ENCODE measurements at places on chromosomes 13 and 19.
A peak's percentile ranks its signal among the peaks of the same experiment; 100 is the strongest.

DNA sequence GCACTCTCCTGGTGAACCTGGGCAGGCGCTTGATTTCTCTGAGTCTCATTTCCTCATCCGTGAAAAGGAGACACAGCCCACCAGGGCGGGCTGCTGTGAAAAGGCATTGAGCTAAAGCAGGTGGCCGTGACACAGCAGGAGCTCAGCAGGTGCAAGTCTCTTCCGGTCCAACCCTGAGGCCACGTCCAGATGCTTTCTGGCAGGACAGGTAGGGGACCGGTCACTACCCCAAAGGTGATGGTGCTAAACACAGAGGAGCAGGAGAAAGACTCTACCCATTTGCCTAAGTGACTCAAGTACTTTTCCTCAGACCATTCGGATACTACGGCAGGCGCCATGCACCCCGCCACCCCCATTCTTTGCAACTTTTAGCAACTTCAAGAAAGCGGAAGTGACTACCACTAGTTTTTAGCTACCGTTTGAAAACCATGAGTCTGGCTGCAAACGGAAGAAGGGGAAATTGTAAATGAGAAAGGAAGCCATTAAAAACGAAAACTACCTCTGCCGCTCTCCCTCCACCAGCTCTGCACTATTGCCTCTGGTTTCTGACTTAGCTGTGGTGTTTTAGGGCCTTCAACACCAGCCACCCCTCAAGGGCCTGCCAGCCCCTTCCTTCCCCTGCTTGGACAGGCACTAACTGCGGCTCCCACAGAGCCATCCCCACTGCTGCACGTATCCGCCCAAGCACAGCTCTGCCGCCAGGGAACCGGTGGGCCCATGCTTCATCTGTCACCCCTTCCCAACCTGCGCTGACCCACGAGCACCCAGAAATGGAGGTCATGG, 4.8 kb downstream of the PPP6R1 start:
- no peak for DNase-seq

GRCh38 chr13:76600081-76600480, 286.1 kb downstream of the KCTD12 start:
- DNase-seq: no peak

- DNase-seq: no peak
Observed at GRCh38 chr19:42424345-42424707, 2.9 kb downstream of the LIPE start.

- no peak for DNase-seq
Observed at GRCh38 chr13:66014771-66015170, 1215.4 kb downstream of the PCDH9 start.

DNA sequence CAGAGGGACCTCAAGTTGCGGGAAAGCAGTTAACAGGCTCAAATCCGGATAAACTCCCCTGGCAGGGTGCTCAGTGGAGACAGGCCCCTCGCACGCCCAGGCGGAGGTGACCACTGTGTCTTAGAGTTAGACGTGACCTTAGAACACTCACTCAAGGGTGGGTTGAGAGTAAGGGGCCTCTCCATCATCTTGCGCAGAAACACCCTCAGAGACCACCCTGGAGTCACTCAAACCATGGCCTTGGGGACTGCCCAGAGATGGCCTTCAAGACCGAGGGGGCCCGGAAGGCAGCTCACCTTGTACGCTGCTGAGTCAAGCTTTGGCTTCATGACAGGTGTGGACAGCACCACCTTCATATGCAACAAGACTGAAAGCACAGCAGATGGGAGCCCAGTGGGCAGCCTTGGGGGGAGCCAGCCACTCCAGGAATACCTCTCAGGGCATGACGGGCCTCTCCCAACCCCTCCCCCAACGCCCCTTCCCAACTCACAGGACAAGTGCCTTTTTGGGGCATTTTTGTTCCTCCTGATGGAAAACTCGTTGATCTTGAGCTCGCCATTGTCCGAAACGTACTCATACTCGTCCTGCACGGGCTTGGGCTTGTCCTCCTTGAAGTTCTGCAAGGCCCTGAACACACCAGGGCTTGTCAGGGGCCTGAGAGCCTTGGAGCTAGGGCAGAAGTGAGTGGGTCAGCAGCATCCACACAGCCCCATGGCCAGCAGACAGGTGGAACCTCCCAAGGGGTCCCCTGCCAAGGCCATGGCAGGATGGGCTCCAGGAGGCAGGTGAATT, 229.2 kb downstream of the TUBA3C start:
- no peak for DNase-seq

DNA sequence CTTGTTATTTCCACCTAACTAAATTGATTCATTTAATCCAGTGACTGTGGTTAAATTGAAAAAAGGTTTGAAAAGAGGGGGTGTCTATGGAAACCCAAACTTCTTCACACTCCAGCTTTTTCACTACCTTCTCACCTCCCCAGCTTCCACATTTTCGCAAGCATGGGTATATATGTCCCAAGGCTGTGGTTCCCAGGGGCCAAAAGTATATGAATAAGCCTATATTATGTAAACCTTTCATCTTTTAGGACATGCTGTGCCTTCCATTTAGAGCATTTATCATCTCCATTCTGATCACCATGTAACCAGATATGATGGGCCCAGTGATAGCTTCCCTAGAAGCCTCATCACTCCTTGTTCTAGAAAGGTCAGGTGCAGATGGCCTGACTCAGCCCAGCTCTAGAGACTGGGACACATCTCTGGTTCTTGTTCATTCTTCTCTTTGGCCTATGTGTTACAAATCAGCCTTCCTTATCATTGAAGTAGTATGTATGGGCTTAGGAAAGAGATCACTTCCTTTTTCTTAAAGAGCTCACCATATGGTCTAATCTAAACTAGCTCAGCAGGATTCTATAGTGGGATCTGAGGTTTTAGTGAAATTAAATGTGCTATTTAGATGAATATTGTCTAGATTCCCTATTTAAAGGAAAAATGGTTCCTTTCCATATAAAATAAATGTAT, 19.5 kb upstream of the ARL11 start:
- DNase-seq: no peak

GRCh38 chr19:45653634-45654033, 14.4 kb upstream of the GIPR start:
- DNase-seq: no peak

GRCh38 chr13:48579165-48579918, 46.5 kb upstream of the RCBTB2 start:
- peak; percentile 56 for DNase-seq

- DNase-seq: no peak
Observed at GRCh38 chr13:35129500-35129899, 187.4 kb downstream of the NBEA start.

DNA sequence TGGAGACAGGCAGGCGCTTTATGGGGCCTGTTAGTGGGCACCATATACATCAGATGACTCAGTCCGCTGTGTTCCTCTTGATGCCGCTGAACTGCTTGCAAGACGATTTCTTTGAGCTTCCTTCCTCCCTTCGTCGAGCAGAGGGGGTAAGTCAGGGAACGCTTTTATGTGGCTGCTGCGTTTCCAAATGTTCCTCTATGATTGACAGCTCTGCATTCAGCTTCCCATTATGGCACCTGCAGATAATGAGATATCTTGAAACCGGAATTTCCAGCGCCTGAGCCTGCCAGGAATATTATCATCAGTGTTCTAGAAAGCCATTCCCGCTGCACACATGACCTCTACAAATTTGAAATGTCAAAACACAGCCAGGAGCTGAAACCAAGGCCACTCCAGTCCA, 257.0 kb downstream of the TSHZ3 start:
- DNase-seq: no peak

GRCh38 chr13:82878536-82878935, 1003.7 kb downstream of the SLITRK1 start:
- no peak for DNase-seq

DNA sequence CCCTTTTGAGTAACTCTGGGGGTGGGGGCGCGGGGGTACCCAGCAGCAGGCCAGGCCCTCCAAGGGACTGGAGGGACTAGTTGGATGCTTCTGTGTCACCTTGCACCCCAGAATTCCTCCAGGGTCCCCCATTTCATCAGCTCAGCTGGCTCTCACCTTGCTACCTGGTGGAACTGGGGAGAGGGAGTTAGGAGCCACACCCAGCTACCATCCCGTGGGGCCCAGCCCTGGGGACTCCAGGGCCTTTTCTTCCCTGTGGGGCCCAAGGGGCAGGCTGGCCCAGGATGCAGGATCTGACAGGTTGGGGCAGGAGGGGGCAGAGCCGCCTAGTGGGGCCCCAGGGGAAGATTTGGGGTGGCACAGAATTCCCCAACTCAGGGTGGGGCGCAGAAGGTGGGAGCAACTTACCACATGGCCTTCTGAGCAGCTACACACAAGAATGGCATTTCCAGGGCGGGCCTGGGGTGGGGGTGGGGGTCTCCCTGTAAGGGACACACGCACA, 32.8 kb upstream of the NANOS3 start:
- no peak for DNase-seq

Data from left lobe of liver (tissue), 2 donors.